ENCODE measurements at places on chromosomes 6 and 20.

GRCh38 chr6:33985313-33985751 lies 160.6 kb downstream of the GRM4 start:
- DNase-seq: no peak

DNA sequence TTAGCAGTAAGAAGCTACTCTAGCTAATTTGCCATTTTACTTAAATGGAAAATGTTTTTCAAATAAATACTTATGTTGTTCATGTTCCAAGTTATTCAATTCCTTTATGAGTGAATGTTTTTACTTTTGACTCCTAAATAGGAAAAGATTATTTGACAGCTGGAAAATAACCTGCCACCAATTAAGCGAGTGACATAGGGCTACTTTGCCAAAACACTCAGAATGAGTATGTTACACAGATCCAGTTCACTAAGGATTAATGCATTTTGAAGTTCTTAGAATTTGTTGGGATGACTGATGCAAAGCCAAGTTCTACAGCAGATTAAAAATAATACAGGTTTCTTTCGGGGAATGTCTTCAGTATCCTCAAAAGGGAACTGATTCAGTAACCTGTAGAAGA lies 144.4 kb downstream of the ADGRG6 start:
- no peak for DNase-seq

GRCh38 chr6:38153076-38153797 lies 333.7 kb downstream of the ZFAND3 start:
- no peak for DNase-seq

- no peak for DNase-seq
Observed at GRCh38 chr6:102068349-102068929, 674.9 kb downstream of the GRIK2 start.

DNA sequence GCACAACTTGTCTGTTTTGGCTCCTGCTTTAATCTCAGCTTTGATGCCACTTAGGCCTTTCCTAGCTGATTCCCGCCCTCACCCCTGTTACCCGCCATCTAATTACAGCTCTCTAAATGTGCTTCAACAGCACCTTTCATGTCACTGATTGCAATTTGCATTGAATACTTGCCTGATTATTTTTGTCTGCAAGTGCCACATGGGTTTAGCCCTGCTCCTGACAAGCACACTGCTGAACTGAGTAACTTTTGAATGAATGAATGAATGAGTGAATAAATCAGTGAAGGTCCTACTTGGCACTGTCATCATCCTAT lies 591 bp upstream of the DCBLD1 start:
- no peak for DNase-seq

DNA sequence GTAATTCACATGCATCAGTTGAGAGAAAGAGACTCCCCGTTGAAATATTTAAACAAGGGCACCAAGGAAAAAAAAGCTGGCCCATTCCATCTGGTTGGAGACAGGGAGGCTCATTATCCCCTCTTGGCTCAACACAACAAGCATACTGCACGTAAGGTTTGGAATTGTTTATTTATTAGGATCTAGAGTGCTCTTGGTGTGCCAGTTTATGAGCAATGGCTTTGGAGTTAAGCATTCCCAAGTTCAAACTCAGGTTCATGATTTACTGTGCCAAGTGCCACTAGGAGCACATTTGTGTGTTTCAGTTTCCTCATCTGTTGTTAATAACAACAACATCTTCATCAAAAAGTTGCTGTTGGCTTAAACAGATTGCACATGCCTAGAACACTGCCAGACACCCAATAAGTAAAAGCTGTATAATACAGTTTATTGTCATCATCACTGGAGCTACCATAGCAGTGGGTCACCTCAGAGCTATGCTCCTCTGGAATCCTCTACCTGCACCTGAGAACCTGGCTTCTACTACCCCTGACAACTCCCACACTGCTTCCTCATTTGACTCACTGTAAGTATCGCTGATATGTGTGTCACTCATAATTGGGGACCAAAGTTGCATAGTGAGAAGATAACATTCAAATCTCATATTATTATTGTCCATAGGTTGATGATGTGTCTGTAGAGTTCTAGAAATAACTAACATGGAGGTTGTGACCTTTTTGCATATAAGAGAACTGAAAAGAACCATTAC lies 5.4 kb downstream of the SLC17A3 start:
- DNase-seq: no peak

DNA sequence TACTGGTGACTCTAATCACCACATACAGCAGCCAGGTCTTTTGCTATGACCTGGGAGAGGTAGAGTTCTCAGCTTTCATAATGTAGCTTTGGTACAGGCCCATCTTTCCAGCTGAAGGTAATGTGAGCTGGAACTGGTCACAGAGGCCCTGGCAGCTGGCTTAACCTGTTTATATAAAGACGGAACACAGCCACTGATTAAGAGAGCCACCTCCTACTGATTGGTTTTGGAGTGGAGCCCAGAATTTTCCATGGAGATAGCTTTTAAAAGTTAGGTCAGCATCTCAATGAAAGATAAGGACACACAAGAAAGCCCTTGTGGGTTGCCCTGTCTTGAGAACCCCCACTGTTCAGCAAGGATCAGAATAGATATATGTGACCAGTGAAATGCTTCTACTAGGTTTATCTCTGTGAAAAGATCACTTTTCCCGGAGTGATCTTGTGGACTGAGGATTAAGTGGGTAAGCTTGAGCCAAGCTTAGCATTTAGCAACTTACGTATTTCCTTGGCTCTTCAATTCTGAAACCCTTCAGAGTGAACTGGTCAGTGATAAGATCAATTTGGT lies 213.7 kb upstream of the CITED2 start:
- DNase-seq: no peak

GRCh38 chr20:17616480-17617211 lies 46.8 kb downstream of the DSTN start:
- no peak for DNase-seq

- no peak for DNase-seq
Observed at GRCh38 chr6:135540207-135540840, 42.8 kb upstream of the AHI1 start.

DNA sequence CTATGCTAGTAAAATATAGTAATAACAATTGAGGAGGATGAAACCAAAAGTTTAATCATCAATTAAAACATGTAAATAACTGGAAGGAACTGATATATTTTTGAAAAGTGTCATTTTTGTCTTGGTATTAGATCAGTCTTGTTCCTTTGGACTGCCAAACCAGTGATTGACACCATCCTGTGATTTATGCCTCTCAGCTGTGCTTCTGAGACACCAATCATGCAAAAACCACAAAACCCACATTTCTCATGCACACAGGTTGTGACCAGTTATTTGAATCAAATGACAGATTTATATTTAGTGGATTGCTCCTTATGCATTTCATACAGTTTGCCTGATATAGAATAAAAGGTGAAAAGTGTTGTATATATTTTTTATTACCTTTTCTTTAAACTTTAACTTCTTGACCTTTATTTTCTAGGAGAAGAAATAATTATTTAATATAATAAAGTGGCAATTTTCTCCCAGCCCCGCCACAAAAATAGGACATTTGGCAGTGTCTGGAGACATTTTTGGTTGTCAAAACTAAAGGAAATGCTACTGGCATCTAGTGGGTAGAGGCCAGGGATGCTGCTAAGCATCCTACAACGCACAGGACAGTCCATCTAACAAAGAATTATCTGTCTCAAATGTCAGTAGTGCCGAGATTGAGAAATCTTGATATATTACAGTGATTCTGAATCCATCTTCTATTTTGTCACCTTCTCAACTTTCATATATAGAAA lies 383.6 kb downstream of the BCKDHB start:
- DNase-seq: no peak

DNA sequence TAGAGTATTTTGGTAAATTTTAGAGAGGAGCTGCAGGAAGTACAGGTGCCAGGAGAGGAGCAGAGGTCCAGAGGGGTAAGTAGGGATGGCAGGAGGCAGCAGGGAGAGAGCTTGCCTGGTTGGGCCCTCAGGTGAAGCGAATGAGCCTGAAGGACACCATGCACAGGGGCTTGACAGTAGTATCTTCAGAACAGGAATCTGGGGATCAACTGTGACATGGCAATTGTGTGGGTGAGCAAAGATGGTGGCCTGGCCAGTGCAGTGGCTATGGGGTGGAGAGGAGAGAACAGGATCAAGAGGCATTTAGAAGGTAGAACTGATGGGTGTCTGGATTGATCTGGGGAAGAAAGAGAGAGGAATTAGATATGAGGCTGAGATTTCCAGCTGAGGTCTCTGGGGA lies 68.7 kb upstream of the RNF24 start:
- no peak for DNase-seq

- no peak for DNase-seq
Observed at GRCh38 chr20:36279776-36280175, 26.4 kb upstream of the DLGAP4 start.

GRCh38 chr6:162964488-162965140 lies 236.8 kb downstream of the PACRG start:
- DNase-seq: no peak

DNA sequence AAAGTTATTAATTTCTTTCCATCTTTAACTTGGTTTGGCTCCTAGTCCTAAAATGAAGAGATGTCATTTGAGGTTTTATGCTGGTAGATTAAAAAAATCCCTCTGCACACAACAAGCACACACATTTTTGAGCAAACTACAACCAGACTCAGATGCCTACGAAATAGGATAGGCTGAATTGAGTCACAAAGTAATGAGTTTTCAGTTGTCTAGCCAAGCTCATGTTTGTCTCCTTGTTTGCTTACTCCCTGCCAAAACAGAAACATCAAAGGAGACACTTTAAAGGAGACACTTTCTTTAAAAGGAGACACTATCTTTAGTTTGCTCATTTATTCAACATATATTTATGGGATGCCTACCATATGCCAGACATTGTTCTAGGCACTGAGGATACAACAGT lies 56.2 kb downstream of the TPBG start:
- no peak for DNase-seq

- DNase-seq: no peak
Observed at GRCh38 chr6:4577406-4577805, 198.8 kb upstream of the CDYL start.

DNA sequence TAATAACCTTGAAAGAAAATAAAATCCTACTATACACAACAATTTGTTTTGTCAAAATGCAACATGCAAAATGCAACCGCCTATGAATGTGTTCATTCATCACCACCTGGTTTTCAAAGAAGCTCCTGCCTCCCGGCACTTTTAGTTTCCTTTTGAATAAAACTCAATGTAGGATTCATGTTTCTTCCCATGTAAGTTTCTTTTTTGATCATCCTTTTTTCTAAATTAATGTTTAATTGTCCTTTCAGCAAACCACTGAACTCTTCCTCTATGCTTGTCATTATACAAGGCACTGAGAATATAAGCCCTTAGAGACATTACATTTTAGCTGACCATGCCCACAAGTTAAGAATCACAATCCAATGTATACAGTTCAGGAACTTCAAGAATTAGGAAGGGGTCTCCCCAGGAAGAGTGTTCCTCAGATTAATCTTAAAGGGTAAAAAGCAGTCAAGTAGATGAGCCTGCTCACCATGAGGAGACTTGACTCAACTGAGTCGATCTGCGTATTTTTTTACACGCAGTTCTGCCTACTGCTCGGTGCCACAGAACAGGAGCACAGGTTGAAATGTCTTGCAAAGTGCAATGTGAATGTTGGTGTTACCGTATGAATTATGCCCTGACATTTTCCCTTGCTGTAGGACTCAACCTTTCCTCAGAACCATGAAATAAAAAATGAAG lies 7.2 kb upstream of the THEMIS start:
- peak; percentile 26 for DNase-seq

GRCh38 chr6:157982102-157982562 lies 469 bp downstream of the SYNJ2 start:
- DNase-seq: no peak

- no peak for DNase-seq
Observed at GRCh38 chr6:123169774-123170095, 173.7 kb downstream of the CLVS2 start.

GRCh38 chr20:36270744-36271638 lies 34.7 kb downstream of the AAR2 start:
- no peak for DNase-seq

DNA sequence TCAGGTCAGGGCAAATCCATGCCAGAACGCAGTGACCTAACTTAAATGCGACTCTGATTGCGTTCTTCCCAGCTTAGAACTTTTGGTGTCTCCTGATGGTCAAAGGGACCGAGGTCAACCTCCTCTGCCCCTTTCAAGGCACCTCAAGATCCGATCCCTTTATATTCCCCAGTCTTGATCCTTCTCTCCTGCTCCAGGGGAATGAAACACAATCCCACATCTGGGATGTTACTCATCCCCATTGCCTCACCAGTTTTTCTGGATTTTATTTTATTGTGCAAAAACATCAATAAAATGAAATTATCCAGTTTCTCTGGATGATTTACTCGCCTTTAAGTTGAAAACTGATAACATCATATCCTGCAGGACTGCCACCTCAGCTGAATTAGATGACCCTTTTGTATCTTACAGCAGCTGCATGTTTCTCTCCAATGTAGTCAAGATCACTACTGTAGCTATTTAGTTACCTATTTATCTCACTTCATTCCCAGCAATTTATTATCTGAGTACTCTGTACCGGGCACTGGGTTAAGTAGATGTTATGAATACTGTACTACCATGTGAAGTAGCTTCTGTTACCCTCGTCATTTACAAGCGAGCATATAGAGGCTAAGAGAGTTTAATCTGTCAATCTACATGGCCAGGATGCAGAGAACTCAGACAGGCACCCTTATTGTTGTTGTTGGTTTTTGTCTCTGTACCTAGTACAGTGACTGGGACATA lies 44.0 kb downstream of the IRAK1BP1 start:
- no peak for DNase-seq

- no peak for DNase-seq
Observed at GRCh38 chr6:37915463-37915862, 95.9 kb downstream of the ZFAND3 start.

DNA sequence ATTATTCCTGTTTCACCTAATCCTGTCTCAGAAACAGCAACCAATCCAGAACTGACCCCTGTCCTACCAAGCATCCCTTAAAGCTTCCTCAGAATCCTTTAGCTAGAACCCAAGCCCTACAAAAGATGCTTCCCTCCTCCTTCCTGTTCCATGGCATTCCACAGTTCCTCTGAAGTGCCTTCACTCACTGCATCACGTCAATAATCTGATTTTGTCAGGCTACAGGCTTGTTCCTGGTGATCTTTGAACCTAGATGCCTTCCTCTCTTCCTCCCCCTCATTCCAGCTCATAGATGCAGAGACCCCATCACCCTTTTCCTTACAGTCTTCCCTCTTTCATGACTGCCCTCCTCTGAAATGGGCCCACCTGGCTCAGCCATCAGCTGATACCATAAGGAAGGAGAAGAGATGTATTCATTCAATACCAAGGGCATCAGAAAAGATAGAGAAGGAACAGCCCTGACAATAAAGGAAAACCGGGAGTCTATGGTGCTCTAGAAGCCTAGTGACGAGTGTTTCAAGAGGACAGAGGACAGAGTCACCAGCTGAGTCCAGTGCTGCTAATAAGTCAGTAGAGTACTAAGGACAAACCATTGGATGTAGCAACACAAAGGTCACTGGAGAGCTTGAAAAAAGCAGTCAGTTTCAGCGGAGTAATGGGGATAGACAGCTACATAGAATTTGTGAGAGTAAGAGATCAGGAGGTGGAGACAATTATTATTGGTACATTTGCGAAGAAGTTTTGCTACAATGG lies 62.5 kb upstream of the SPDEF start:
- DNase-seq: no peak

GRCh38 chr6:20160541-20161283 lies 51.6 kb downstream of the MBOAT1 start:
- no peak for DNase-seq

- no peak for DNase-seq
Observed at GRCh38 chr20:3685341-3685740, 3.5 kb upstream of the ADAM33 start.
